ENCODE measurements at places on chromosomes 5 and 9. TPM values are rescaled to one million over a fixed set of nuclear protein-coding genes. Genes with fewer than 3 reads are reported as not detected.
A peak's percentile ranks its signal among the peaks of the same experiment; 100 is the strongest.

- no peak overlapping the region for H3K4me3 ChIP-seq
- no peak overlapping the region for H3K27ac ChIP-seq
- H3K27me3 ChIP-seq = no peaks in the 10 kb centered on the region
- H3K36me3 ChIP-seq = no peaks in the 10 kb centered on the region
- DNase-seq = no peak
Observed at GRCh38 chr5:139551191-139551889, 9.8 kb upstream of the UBE2D2 start.

DNA sequence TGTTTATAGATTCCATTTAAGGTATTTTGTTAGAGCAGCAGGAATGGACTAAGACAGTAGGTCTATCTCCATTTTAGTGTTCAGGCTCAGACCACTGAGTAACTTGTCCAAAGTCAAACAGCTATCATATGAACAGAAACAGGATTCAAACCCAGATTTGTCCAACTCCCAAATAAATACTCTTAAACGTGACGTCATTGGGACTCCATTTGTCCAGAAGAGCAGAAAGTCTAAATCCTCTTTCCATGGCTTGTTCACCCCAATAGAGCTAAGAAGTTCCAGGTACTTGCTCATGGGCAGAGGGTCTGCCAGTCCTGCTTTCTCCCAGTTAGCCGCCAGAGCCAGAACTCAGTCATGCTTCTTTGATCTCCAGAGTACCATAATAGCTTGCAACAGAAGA is 16.3 kb upstream of the VLDLR start:
- no peaks in the 10 kb centered on the region for H3K36me3 ChIP-seq
- no peak overlapping the region for H3K4me3 ChIP-seq

- H3K4me3 ChIP-seq = no peak overlapping the region
- H3K4me1 ChIP-seq = no peaks in the 10 kb centered on the region
- DNase-seq = no peak
- H3K27ac ChIP-seq = no peak overlapping the region
Observed at GRCh38 chr5:33834334-33834733, 57.5 kb downstream of the ADAMTS12 start.

GRCh38 chr5:158640593-158640980 is 459.1 kb downstream of the EBF1 start:
- H3K27me3 ChIP-seq = no peaks in the 10 kb centered on the region
- peaks cover 9% of the 10 kb centered on the region for H3K4me1 ChIP-seq
- no peaks in the 10 kb centered on the region for H3K36me3 ChIP-seq
- H3K27ac ChIP-seq = no peak overlapping the region

DNA sequence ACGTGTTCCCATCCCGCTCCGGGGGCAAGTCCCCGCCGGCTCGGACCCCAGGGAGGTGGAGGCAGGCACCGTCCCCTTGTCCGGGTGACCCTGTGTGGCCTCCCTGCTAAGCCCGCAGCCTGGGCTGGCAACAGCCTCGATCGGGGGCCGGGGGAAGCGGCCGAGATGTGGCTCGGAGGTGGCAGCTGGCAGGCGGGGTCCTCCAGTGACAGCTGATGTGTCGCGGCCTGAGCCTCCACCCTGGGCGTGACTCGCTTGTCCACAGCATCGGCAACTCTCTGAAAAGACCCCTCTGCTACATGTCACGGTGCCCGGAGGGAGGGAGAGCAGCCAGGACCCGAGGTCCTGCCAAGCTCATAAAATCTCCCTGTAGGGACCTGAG is 124.8 kb upstream of the IRX4 start:
- H3K4me1 ChIP-seq = no peaks in the 10 kb centered on the region
- H3K27ac ChIP-seq = no peak overlapping the region
- H3K4me3 ChIP-seq = peak overlapping the region; percentile 22
- no peaks in the 10 kb centered on the region for H3K27me3 ChIP-seq

GRCh38 chr5:90386099-90386710 is 23.4 kb downstream of the CETN3 start:
- no peaks in the 10 kb centered on the region for H3K27me3 ChIP-seq
- no peak for DNase-seq
- no peaks in the 10 kb centered on the region for H3K36me3 ChIP-seq

- no peaks in the 10 kb centered on the region for H3K4me1 ChIP-seq
- H3K36me3 ChIP-seq = no peaks in the 10 kb centered on the region
- DNase-seq = no peak
- no peak overlapping the region for H3K27ac ChIP-seq
- H3K4me3 ChIP-seq = no peak overlapping the region
Observed at GRCh38 chr5:71836559-71837112, 117.6 kb downstream of the CARTPT start.

DNA sequence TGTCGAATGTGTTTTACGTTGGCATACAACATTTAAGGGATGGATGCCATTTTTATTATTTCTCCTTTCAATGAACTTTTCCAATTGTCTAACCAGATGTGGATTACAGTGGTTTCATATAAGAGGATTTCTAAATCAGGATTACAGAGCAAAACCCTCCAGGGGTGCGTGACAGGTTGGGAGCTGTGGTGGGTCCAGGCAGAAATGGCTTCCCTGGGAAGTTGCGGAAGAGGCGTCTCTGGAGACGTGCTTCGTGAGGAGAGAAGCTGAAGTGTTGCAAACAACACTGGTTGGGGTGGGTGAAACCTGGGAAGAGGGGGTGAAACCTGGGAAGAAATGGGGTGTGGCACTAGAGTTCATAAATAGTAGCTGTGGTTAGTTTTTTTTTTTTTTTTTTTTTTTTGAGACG is 4.5 kb upstream of the RPL26L1 start:
- DNase-seq = no peak
- no peak overlapping the region for H3K27ac ChIP-seq
- no peaks in the 10 kb centered on the region for H3K36me3 ChIP-seq
- no peaks in the 10 kb centered on the region for H3K27me3 ChIP-seq
- H3K4me1 ChIP-seq = no peaks in the 10 kb centered on the region
- no peak overlapping the region for H3K4me3 ChIP-seq

DNA sequence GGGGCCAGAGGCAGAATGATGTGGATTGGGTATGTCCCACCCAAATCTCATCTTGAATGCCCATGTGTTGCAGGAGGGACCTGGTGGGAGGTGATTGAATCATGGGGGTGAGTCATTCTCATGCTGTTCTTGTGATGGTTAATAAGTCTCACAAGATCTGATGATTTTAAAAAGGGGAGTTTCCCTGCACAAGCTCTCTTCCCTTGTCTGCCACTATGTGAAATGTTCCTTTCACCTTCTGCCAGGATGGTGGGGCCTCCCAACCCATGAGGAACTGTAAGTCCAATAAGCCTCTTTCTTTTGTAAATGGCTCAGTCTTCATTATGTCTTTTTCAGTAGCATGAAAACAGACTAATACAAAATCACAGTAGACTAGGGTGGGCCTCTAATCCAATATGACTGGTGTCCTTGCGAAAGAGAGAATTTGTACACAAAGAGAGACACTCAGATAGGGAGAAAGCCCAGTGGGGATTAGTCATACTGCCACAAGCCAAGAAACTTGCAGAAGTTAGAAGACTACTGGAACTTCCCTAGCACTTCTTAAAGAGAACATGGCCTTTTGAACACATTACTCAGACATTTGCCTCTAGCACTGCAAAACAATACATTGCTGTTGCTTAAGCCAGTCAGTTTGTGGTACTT is 68.4 kb downstream of the ANXA1 start:
- H3K27me3 ChIP-seq = no peaks in the 10 kb centered on the region
- H3K4me3 ChIP-seq = no peak overlapping the region
- H3K27ac ChIP-seq = no peak overlapping the region
- DNase-seq = no peak
- no peaks in the 10 kb centered on the region for H3K36me3 ChIP-seq

GRCh38 chr5:170327168-170327567 is 29.6 kb upstream of the LCP2 start:
- peaks cover 14% of the 10 kb centered on the region for H3K4me1 ChIP-seq
- no peak for DNase-seq
- no peaks in the 10 kb centered on the region for H3K27me3 ChIP-seq
- H3K4me3 ChIP-seq = no peak overlapping the region

- no peak overlapping the region for H3K4me3 ChIP-seq
- H3K4me1 ChIP-seq = no peaks in the 10 kb centered on the region
- H3K27ac ChIP-seq = no peak overlapping the region
- DNase-seq = no peak
- no peaks in the 10 kb centered on the region for H3K36me3 ChIP-seq
Observed at GRCh38 chr5:69512740-69513260, 20.2 kb downstream of the OCLN start.

DNA sequence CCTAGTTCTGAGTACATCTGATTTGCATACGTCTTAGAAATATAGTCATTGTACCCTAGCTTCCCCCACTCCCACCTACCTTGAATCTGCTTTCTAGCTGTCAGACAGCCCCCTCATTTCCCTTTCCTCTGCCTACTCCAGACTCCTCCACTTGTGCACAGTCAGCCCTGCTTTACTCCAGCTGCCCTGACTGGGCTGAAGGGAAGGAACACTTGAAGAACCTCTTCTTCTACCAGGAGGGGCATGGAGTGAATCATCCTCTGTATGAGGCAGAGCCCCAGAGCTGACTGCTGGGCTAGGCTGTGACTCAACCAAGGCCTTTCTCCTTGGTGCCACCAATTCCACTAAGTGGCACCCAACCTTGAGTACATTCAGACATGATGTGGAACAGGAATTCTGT is 18.1 kb upstream of the ZFR start:
- H3K27me3 ChIP-seq = no peaks in the 10 kb centered on the region
- no peak overlapping the region for H3K4me3 ChIP-seq
- no peak overlapping the region for H3K27ac ChIP-seq
- no peaks in the 10 kb centered on the region for H3K4me1 ChIP-seq
- DNase-seq = no peak

DNA sequence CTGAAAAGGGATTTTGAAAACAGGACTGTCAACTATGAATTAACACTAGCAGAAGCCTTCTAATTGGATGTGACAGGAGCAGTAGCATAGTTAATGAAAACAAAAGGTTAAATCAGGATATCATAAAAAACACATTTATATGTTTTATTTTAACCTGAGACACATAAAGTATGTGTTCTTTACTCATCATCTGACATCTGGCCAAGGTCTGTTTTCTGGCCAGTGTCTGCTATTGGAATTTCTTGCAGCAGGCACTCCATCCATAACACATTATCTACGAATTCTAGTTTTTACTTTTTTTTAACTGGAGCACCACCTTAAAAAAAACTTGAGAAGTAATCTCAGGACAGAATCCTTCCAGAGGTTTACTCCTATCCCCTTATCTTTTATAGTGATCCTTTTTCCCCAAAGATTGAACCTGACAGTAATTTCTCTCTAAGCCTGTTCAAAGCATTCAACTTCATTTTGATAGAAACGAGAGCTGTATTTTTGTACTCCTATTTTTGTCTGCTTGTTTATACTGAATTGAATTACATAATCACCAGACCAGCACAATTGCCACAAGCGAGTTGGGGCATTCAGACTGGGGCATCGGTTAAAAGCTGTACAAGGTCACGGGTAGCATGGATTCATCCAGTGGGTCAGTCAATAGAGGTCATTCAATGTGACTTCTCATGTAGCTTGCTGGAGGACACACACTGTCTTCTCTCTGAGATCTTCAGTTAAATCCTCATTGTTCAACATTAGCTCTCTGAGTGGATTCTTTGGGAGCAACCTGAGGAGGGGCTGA is 205.6 kb upstream of the CLINT1 start:
- H3K27ac ChIP-seq = no peak overlapping the region
- H3K4me1 ChIP-seq = no peaks in the 10 kb centered on the region
- H3K36me3 ChIP-seq = no peaks in the 10 kb centered on the region
- DNase-seq = no peak
- no peak overlapping the region for H3K4me3 ChIP-seq

GRCh38 chr9:21708260-21708711 is 94.2 kb upstream of the MTAP start:
- no peaks in the 10 kb centered on the region for H3K36me3 ChIP-seq
- no peaks in the 10 kb centered on the region for H3K27me3 ChIP-seq
- no peak overlapping the region for H3K27ac ChIP-seq
- H3K4me3 ChIP-seq = no peak overlapping the region
- no peak for DNase-seq
- no peaks in the 10 kb centered on the region for H3K4me1 ChIP-seq

- H3K27me3 ChIP-seq = no peaks in the 10 kb centered on the region
- H3K4me3 ChIP-seq = no peak overlapping the region
- DNase-seq = no peak
- no peak overlapping the region for H3K27ac ChIP-seq
Observed at GRCh38 chr5:36414869-36415282, 113.2 kb upstream of the RANBP3L start.

GRCh38 chr5:31698673-31699072 is 59.7 kb downstream of the PDZD2 start:
- H3K4me1 ChIP-seq = peaks cover 22% of the 10 kb centered on the region
- no peaks in the 10 kb centered on the region for H3K27me3 ChIP-seq
- no peak for DNase-seq
- H3K36me3 ChIP-seq = no peaks in the 10 kb centered on the region

DNA sequence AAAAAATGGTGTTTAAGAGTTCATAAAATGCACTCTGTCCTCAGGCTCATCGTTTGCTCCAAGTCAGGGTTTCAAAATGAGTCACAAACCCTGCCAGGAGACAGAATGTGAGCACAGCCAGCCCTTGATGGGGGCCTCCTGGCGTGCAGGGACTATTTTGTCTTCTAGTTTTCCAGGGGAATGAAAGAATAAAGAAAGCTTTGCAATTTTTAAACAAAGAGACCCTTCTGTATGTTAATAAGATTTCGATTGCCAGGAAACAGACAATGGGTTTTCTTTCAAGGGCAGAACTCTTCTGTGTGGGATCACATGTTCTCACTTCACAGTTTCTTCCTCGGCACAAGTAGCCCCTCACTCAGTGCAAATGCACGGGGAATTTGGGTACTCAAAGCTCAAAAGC is 121.4 kb upstream of the C6 start:
- peaks cover 4% of the 10 kb centered on the region for H3K4me1 ChIP-seq
- DNase-seq = no peak
- peak overlapping the region; percentile 55 for H3K27ac ChIP-seq
- no peaks in the 10 kb centered on the region for H3K36me3 ChIP-seq
- no peaks in the 10 kb centered on the region for H3K27me3 ChIP-seq
- no peak overlapping the region for H3K4me3 ChIP-seq

The GPRIN1 gene
- total RNA-seq = 1.9 TPM

The HK3 gene
- 4.5 TPM for total RNA-seq

The GLRX gene
- total RNA-seq = 293 TPM

The ACER2 gene
- total RNA-seq = 4.1 TPM

The C9orf43 gene
- not detected for total RNA-seq

The SPEF2 gene
- total RNA-seq = 0.69 TPM

The ANKRD55 gene
- not detected for total RNA-seq

The PCDHGA5 gene
- 6.1 TPM for total RNA-seq

The IFNA13 gene
- total RNA-seq = not detected

The ABO gene
- 1.8 TPM for total RNA-seq

The SLC6A19 gene
- not detected for total RNA-seq
